ENCODE measurements at places on chromosomes 5 and 9.

- peak; percentile 86 for DNase-seq
Observed at GRCh38 chr9:134606951-134607731, 34.5 kb upstream of the COL5A1 start.

GRCh38 chr5:95445995-95446394, 54.8 kb downstream of the FAM81B start:
- no peak for DNase-seq

DNA sequence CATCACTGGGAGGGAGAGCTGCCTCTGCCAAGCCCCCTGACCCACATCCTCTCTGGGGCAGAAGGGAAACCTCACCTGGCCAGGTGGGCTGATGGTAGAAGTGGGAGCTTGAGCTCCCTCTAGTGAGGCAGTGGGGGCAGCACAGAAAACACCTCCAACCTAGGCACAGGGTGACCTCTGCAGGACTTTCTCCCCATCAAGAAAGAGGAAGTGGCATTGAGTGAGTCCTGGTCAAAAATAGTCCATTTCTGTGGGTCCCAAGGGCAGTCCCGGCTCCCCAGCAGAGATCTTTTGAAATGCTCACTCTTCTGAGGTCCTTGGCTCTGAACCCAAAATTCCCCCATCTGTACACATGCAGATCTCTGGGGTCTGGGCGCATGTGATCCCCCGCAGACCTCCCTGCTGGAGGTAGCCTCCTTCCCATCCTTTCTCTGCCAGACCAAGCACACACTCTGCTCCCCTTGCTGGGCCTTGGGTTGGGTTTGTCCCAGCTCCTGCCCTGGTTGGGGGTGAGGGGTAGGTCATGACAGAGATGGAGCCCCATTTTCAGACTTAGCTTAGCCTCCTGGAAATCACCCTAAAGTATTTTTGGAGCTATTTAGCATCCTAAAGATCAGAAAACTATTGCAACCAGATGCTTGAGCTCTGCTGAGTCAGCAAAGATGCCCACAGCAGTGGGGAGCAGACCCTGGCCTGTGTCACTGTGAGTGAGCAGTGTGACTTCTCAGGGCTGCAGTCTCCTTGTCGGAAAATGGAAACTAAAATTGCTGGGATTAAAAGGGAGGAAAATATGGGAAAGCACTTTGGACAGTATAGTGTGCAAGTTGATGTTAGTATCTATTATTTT, 41.6 kb upstream of the LCP2 start:
- peak; percentile 76 for DNase-seq

DNA sequence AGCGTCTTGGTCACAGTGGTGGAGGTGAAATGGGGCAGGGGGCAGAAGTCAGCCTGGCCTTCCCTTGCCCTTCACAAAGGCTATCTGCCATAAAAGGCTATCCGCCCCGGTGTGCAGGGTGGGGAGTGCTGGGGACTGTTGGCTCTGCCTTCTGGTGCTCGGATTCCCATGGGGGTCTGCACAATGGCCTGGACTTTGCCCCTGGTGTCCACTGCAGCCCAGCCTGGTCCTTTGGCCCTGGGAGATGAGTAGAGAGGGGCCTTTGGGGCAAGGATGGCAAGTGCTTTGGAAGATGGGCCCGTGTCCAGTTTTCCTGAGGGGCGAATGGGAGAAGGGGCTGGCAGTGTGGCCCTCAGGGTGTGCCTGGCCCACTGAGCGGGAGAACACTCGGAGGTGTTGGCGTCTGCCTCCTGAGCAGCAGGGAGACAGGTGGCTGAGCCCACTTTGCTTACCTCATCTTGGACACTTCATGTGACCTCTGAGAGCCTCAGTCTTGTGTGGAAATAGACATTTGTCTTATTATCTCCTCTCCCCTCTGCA, 69.9 kb downstream of the HSPA4 start:
- DNase-seq: no peak

GRCh38 chr9:123834218-123834888, 95.6 kb downstream of the DENND1A start:
- no peak for DNase-seq

- DNase-seq: no peak
Observed at GRCh38 chr9:16421532-16421931, 448.9 kb downstream of the BNC2 start.

DNA sequence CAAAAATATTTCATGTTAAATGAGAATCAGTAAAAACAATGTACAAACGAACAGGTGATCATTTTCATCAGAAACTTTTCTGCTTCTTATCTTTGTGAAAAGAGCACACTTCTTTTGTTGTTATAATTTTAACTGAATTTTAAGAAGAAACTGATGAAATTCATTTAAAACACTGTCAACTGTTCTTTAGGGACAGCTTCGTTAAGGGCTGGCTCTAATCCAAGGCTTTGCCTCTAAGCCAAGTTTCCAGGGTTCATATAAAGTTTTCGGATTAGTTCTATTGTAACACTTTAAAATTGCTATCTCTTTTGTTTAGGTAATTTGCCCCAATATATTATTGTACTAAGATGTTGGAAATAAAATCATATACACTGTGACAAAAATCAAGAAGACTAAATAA, 559.2 kb downstream of the TUSC1 start:
- no peak for DNase-seq

DNA sequence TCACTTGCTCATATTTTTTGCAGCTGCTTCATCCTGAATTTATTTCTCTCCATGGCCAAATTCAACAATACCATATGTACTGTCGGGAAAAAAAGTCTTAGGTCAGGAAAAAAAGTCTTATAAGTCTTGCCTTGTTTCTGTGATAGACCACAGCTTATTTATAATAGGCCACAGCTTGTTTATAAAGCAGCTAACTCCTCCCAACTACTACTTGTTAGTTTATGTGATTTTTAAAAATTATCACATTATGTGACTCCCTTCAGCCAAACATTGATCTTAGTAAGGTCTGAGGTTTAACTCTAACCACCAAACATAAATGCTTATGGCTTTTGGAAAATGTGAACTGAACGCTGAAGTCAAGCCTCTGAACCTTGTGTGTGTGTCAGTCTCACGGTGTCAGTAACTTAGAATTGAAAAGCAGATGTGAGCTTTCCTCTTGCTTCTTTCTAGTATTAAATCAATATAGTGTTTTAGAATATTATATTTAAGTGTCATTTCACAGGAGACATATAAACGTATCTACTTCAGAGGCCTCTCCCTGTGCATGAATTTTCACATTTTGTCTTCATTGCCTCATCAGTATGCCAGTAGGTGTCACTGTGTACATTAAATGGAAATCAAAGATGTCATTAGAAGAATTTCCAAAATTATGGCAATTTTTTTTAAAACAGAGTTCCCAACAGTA, 51.3 kb downstream of the SNX24 start:
- no peak for DNase-seq

GRCh38 chr9:73079326-73079725, 72.3 kb upstream of the ANXA1 start:
- DNase-seq: no peak

GRCh38 chr5:523441-524222, 617 bp downstream of the SLC9A3 start:
- peak; percentile 24 for DNase-seq

DNA sequence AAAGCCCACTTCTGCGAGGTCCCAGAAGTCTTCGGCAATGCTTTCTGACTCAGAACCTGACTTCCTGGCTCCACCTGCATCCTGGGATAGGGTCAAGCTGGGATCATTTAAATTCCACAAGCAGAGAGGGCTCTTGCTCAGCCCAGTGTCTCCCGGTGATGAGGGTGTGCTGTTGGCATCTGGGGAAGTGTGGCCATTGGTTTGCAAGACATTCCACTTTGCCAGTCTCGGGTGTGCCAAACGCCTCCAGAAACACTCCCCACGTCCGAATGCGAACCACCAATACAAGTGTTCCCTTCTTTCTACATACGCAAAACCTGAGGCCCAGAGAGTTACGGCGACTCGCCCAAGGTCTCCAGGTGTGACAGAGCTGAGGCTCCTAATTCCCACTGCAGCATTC, 43.1 kb upstream of the FCN2 start:
- DNase-seq: no peak

DNA sequence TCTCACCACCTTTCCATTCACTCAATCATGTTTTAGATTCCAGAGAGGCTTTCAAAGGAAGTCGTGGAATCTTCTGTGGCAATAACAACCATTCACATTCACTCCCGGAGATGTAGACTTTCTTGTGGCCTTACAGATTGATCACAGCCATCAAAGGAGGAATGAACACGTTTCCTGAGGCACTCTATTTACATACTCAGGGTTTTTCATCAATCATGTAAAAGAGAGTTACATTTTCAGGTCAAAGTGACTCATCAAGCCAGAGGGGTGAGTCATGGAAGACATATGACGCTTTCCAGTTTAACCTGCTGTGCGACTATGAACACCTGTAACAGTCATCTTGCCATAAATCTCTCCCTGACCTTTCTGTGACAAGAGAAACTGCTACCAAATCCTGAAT, 39.3 kb upstream of the RAD23B start:
- DNase-seq: peak; percentile 66

GRCh38 chr9:35682051-35682450, 7.7 kb downstream of the TPM2 start:
- DNase-seq: no peak

GRCh38 chr5:102955488-102955887, 164.4 kb downstream of the GIN1 start:
- no peak for DNase-seq

DNA sequence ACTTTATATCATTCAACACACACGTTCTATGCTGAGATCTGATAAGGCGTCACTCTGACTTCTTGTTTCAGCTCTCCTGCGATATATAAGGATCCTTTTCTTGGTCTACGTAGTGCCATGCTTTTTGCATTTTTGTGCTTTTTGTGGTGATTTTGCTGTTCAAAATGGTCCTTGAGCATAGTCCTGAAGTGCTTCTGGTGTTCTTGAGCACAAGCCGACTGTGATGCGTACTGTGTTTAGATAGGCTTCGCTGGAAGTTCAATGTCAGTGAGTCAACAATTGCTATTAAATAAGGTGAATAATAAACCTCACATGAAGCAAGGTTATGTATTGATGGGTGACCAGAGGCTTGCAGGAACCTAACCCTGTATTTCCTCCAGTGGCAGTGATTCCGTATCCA, 46.8 kb downstream of the ACO1 start:
- DNase-seq: no peak

- no peak for DNase-seq
Observed at GRCh38 chr5:9269014-9269413, 276.9 kb downstream of the SEMA5A start.

GRCh38 chr5:107803728-107804127, 133.0 kb upstream of the EFNA5 start:
- DNase-seq: no peak

- DNase-seq: no peak
Observed at GRCh38 chr5:151632524-151632923, 41.4 kb upstream of the FAT2 start.

DNA sequence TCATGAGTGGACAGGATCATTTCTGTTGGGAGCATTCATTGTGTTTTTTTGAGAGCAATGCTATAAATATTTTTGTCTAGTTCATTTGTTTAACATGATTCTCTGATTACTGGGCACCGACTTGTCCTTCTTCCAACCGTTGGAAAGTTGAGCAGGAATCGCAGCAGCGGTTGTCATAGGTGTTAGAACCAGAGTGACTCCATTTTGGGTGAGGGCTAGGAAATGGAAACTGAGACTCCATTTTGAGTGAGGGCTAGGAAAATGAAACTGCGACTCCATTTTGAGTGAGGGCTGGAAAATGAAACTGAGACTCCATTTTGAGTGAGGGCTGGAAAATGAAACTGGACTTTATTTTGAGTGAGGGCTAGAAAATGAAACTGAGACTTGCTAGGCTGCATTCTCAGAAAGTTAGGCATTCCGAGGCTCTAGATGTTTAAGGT, 100.6 kb downstream of the ICE1 start:
- no peak for DNase-seq

- no peak for DNase-seq
Observed at GRCh38 chr9:4689687-4690104, 10.3 kb downstream of the CDC37L1 start.

GRCh38 chr5:159146839-159147238, 47.1 kb upstream of the EBF1 start:
- no peak for DNase-seq

- no peak for DNase-seq
Observed at GRCh38 chr5:16659536-16659935, 42.7 kb upstream of the RETREG1 start.

DNA sequence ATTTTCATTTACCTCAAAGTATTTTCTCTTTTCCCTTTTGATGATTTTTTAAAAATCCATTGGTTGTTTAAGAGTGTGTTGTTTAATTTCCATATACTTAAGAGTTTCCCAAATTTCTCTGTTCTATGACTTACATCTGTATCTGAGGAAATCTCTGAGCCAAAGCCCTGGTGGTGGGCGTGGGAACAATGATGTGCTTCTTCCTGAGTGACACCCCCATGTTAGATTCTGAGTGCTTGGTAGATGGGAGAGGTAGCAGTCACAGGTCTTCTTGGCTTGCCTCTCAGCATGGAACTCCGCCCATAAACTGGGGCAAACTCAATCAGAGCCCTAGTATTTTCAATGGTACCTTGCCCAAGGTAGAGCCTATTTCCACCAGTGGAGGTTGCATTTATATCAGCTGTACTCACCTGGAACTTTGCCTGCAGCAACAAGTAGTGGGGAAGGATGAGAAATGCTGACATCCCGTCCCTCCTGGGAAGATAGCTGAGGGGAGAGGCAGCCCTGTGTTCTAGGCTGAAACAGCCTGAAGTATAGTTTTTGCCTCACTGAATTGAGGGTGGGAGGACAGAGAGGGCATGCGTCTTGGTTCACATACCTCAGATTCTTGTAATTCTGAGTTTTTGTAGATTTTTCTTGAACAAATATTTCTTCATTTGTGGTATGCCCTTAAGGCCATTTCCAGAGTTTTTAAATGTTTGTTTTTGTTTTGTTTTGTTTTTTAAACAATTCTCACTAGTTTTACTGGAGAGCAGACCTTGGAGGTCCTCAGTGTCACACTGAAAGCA, 26.4 kb downstream of the C9orf43 start:
- no peak for DNase-seq

DNA sequence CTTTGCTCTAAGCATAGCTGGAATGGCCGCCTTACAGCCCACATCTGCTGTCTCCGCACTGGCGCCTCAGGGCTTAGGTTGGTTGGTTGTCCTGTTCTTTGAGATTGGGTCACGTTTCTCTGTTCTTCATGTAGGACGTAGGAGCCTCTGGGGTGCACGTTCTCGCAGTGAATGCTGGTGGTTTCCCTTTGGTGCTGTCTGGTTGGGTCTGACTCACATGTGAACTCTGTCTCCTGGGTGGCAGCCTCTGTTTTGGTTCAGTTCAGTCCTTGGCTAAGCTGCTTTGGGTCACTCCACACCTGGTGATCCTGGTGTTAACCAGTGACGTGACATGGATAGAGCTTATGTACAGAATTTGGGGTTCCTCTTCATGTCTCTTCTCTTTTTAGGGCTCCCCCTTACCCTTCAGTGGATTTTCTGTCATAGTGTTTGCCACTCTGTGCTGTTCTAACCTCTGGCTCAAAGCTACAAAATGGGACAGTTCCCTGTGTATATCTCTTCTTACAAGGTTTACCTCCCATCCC, 12.6 kb upstream of the LPCAT1 start:
- no peak for DNase-seq

GRCh38 chr5:132225165-132226032, 2.3 kb downstream of the P4HA2 start:
- DNase-seq: no peak

- no peak for DNase-seq
Observed at GRCh38 chr5:4405614-4406219, 734.4 kb upstream of the ADAMTS16 start.
